Activated naive CD4-positive, alpha-beta T cell (primary cell): ENCODE measurements at places on chromosomes 13 and 19.

GRCh38 chr19:489418-490196 lies 6.7 kb upstream of the MADCAM1 start:
- no peak for DNase-seq

DNA sequence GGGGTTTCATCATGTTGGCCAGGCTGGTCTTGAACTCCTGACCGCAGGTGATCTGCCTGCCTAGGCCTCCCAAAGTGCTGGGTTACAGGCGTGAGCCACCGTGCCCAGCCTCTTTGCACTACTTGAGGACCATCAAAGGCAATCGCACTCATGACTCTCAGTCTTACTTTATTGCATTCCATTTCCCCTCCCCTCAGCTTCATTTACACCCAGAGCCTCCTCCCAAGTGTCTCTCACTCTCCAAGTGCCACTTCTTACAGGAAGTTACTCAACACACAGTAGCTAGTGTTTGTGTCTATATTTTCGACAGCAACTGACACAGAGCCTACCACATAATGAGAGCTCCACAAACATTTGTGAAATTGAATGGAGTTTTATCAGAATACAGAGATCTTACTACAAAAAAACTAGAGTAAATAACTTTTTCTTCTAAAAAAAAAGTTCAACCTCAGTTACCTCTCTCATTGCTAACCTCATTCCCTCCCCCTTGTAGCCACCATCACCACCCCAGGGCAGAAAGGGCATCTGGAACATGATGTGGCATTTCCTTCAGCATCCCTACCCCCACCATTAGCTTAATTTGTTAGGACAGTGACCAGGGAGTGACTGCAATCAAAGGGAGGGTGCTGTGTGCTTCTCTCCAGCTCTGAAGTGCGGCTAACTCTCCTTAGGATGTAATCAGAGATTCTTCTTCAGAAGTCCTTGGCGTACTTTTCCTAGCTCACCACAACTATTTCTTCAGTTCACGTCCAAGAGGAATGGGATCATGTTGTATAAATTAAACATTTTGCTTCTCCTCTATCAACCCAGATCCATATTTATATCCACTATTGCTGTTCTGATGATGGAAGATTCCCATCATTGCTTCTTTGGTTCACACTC lies 17.0 kb upstream of the RUBCNL start:
- DNase-seq: no peak

GRCh38 chr13:81408647-81409046 lies 1067.7 kb upstream of the SPRY2 start:
- no peak for DNase-seq

GRCh38 chr13:22451327-22451741 lies 729.4 kb upstream of the SGCG start:
- no peak for DNase-seq

DNA sequence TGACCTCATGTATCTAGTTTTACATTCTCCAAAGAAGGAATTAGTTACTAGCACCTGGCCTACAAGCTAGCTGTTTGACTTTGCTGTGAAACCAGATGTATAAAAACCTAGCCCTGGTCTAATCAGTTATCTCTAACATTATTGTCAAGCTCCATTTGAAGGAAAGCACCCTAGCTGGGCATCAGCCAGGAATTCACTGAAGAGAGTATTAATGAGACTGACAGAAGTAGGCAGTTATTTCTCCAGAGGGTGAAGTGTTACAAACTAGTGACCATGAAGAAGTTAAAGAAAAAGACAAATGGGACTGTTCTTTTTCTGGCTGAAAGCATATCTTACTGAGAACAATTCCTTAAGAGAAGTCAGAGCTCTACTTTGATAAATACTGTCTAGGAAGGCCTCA lies 2529.3 kb upstream of the PCDH20 start:
- no peak for DNase-seq

GRCh38 chr13:79468819-79469218 lies 12.1 kb upstream of the NDFIP2 start:
- no peak for DNase-seq

DNA sequence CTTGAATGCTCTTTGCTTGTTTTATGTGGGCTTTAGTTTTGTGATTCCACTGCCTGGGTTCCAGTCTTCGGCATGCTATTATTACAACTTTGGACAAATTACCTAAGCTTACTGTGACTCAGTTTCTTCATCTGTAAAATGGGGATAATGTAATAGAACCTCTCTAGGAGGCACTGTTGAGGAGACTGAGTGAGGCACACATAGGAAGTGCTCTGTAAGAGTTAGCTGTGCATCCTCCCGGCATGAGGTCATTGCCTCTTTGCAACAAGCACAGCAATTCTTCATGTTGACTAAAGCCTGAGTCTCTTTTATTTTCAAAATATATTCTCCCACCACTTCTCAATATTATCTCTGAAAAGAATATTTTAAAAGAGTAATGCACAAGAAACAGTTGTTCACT lies 227.4 kb downstream of the DLEU7 start:
- DNase-seq: no peak

- no peak for DNase-seq
These were observed 4.2 kb downstream of the FNDC3A start for GRCh38 chr13:48979892-48980291.

GRCh38 chr19:27673986-27674385 lies 1539.0 kb downstream of the UQCRFS1 start:
- no peak for DNase-seq

GRCh38 chr13:23427342-23427843 lies 6.1 kb downstream of the SACS start:
- no peak for DNase-seq

GRCh38 chr19:29964171-29964570 lies 22.1 kb downstream of the URI1 start:
- no peak for DNase-seq

GRCh38 chr13:40494946-40495620 lies 171.4 kb downstream of the FOXO1 start:
- DNase-seq: no peak

DNA sequence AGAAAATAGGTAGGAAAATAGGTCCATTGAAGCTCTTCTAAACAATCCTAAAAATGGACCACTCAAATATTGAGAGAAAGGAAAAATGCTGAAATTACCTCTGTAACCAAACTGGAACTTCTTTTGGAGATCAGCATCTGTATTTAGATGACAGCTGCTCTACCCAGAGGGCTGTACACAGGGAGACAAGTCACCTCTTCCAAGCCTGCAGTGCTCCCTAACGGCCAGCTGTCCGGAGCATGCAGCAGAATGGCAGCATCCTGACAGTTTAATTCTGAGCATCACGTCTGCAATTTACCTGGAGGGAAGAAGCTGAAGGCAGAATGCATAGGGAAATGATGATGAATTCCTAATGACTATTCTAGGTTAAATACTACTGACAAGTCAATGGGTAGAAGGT lies 62.8 kb upstream of the DIAPH3 start:
- DNase-seq: no peak

DNA sequence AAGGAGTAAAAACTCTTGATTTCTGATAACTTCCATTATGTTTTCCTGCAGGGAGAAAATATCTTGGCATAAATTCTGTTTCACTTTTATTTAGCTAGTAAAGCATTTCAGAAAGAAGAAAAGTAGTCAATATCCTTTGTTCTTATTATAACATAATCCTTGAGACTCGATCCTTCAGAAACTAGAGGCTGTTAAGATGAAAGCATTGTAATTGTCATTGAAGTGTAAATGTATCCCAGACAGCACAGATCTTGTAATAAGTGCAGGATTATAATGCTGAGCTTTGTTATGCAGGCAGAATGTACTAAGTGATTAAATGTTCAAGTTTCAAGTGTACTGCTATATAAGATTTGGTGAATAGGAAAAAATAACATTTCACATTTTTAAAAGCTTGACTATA lies 225.2 kb upstream of the ATXN8OS start:
- DNase-seq: no peak

GRCh38 chr13:110475550-110476219 lies 85.8 kb downstream of the RAB20 start:
- no peak for DNase-seq

- DNase-seq: peak; percentile 27
These were observed 40.3 kb downstream of the ANKRD10 start for GRCh38 chr13:110874508-110874960.

GRCh38 chr19:49430172-49430677 lies 5.0 kb downstream of the GFY start:
- DNase-seq: no peak

DNA sequence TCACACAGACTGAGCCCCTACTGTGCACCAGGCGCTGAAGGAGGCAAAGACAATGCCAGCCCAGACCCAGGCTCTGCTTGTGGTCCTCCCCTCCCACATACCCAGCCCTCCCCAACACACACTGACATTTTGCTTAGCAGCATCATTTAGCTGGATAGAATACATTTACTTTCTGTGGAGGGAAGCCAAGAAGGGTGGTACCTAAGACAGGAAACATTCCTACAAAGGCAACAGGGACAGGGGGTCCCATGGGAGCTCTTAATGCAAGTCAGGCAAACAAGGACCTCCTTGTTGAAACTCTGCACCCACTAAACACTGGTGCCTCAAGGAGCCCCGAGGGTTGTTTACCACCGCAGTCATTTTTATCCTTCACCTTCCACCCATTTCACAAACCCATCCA lies 77.0 kb upstream of the ZNF507 start:
- DNase-seq: no peak

- DNase-seq: no peak
These were observed 5.9 kb downstream of the NANOS3 start for GRCh38 chr19:13882836-13883235.

GRCh38 chr19:12163826-12164225 lies 930 bp downstream of the ZNF136 start:
- DNase-seq: no peak
